ENCODE measurements at places on chromosomes 3 and 15.

- DNase-seq: no peak
These were observed 270.6 kb upstream of the RGMA start for GRCh38 chr15:93359425-93360131.

- no peak for DNase-seq
These were observed 57.9 kb downstream of the RASA2 start for GRCh38 chr3:141544697-141545096.

GRCh38 chr3:44509393-44509921, 32.0 kb upstream of the ZNF445 start:
- DNase-seq: no peak

GRCh38 chr3:138782755-138783154, 52.0 kb downstream of the PIK3CB start:
- no peak for DNase-seq

DNA sequence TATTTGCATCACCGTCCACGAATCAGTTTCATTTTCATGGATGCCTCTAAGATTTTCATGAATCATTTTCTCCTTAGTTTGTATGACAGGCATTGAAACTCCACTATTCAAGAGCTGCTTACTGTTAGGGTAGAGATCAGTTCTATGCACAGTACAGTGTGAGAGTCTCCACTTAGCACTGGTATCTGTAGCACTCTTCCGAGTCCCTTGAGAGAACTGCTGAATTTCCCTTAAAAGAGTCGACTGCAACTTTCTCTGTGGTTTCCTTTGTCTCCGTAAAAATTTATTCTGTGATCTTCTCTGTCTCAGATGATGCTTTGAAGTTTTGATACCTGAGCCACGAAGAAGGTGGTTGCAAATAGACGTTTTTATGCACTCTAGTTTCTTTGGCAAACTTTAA, 14.8 kb downstream of the GTPBP8 start:
- DNase-seq: no peak

GRCh38 chr3:187640569-187641059, 29.6 kb downstream of the SST start:
- no peak for DNase-seq

- no peak for DNase-seq
These were observed 12.6 kb downstream of the YEATS2 start for GRCh38 chr3:183710231-183710630.

DNA sequence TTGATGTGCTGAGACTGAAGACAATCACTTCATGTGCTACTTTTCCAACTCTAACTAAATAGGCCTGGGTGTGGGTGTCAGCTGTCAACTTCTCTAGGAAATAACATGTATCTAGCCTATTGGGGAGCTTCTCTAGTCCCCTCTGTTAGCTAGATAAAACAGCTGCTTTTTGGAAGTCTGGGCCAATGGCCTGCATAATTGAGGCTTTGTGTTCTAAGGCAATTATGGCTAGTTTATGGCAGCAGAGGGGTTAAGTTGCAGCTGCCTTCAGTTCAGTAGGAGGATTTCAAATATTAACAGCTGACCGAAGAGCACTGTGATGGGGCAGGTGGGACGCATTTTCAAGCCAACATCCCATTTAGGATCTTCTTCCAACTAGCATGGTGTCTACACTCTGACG, 6.4 kb downstream of the COL8A1 start:
- no peak for DNase-seq

GRCh38 chr3:137084586-137084985, 126.8 kb downstream of the IL20RB start:
- no peak for DNase-seq

DNA sequence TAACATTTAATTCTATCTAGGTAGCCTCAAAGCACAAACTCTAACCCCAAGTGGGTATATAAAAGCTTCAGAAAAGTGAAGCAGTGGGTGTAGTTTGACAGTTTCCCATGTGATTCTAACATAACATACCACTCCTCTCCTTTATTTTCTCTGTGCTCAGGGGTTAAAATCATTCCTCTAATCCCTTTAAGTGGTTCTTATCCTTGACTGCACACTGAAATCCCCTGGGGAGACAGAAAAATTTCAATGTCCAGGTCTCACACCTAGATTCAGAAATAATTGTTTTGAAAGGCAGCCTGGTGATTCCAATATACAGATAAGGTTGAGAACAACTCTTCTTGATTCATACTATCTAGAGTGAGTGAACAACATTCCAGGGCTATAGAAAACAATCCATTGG, 986.4 kb downstream of the ROBO1 start:
- DNase-seq: no peak

- no peak for DNase-seq
These were observed 60.7 kb downstream of the PDZRN3 start for GRCh38 chr3:73563896-73564582.

DNA sequence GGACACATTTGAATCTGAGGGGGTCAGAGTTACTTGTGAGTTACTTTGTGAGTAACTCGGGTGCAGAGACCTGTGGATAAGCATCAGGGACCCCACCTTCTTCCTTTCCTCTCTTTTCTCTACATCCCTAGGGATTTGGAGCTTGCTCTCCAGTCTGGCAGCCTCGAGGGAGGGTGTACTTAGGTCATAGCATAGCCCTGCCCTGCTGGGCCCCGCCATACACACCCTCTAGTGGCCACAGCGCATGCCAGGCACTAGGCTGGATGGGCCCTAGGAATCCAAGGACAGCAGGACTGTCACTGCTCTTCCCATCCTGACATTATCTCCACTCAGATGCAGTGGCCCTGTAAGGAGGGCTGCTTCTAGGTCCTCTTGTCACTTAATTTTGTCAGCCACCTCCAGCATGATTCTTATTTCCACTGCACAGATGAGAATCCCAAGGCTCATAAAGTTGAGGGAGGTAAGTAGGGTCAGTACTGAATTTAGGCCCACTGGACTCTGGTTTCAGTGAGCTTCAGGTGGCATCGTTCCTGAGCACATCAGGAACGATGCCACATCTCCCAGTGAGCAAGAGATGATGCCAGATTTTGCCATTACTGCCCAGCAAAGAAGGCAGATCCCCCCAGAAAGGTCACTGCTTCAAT, 3.6 kb upstream of the SMAD6 start:
- DNase-seq: no peak

DNA sequence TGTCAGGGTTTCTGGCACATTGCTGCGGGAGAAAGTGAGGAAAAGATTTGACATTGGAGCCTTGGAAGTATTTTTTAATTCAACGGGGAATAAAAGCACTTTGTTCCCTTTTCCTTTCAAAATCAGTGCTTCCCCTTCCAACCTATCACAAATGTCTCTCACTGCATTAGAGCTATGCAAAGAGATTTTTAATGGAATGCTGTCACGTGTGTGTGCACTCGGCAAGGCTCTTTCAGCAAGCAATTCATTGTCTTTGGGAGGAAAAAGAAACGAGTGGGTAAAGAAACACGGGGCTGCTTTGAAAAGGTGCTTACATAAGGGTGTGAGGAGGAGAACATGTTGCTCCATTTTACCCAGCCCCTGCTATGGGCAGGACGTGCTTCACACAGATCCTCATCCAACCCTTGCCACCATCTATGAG, 490.4 kb upstream of the PROK2 start:
- DNase-seq: no peak

- no peak for DNase-seq
These were observed 103.1 kb downstream of the CNTN6 start for GRCh38 chr3:1195947-1196346.
